NCI-H1436 treated with DMSO at 0.1 percent for 48 hours (cell line): ENCODE measurements at places on chromosomes 11 and 22.

- no peak for DNase-seq
These were observed 22.9 kb downstream of the ATG13 start for GRCh38 chr11:46640036-46640788.

- no peak for DNase-seq
These were observed 23.2 kb upstream of the UBASH3B start for GRCh38 chr11:122632181-122632824.

GRCh38 chr22:43326331-43327156 is 16.6 kb downstream of the SCUBE1 start:
- DNase-seq: no peak

DNA sequence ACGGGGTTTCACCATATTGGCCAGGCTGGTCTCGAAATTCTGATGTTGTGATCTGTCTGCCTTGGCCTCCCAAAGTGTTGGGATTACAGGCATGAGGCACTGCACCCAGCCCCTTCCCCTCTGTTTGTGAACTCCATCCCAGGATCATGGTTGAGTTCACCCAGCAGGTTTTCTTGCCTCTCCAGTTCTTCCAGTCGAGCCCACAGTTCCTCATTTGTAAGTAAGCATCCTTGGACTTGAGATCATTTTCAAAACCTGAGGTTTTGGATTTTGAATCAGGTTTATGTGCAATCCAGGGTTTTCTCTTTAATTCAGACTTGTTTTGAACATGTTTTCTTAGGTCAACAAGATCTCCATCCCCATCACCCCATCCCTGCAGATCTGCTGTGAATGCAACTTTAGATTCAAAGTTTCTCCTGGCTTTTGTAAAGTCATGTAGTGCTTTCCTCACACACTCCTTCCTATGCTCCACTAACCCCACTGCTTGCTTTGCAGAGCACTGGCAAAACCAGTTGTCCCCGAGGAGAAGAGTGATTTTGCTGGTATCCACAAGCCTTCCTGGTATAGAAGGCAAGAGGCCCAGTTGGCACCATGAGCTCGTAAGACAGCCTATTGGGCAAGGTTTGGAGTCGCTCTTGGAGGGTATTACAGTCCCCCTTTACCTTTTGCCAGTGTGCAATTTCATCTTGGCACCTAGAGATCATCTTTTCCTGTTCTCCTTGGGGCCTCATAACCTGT is 14.7 kb upstream of the VPREB1 start:
- no peak for DNase-seq

- no peak for DNase-seq
These were observed 30.9 kb downstream of the POLR3H start for GRCh38 chr22:41513391-41513790.

GRCh38 chr11:71214553-71215424 is 37.6 kb downstream of the SHANK2 start:
- DNase-seq: no peak

DNA sequence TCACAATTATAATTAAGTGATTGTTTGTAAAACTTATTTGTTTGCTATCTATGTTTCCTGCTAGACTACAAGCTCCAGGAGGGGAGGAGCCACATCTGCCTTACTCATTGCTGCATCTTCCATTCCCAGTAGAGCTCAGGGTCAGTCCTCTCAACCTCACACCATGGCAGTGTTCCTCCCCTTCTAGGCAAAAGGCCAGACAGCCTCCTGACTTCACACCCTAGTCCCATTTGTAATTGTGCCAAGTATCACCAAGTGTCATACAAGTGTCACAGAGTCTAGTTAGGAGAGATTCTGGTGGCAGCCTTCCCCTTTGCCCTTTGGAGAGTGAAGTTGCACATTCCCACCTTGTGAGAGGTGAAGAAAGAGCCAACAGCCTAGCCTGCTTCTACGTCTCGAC is 490.4 kb downstream of the INSC start:
- no peak for DNase-seq

DNA sequence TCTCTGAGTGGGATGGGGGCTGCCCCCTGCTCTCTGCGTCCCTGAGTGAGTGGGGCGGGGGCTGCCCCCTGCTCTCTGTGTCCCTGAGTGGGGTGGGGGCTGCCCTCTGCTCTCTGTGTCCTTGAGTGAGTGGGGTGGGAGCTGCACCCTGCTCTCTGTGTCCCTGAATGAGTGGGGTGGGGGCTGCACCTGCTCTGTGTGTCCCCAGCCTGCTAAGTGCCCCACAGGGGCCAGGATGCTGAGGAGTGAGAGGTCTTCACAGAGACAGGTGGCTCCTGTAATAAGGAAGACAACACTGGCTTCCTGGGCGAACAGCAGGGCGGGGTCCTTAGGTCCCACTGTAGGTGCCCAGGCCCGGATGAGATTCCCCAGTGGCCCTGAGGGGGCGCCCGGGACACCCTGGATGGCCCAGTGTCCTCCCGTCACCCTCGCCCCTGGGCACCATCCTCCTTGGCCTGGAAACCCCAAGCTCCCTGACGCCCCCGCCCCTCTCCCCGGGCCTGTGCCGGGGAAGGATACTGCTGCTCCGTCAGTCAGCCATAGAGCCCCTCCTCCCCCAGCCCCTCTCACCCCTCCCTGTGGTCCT is 3.8 kb upstream of the CCDC188 start:
- DNase-seq: no peak

DNA sequence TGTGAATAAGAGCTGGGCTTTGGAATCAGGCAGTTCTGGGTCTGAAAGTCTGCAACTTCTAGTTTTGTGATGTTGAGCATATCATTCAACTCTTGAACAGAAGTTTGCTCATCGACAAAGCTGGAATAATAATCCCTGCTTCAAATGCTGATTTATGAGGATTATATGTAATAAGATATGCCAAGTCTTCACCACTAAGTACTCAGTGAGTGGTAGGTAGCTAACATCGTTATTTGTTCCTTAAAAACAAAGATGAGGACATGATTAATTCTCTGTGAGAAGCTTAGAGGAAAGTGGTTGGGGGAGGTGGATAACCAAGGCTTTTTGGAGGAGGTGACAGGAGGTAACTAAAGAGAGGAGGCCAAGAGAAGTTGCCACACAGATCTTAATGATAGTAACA is 96.5 kb downstream of the ME3 start:
- DNase-seq: no peak

- DNase-seq: no peak
These were observed at the start of gene LTBP3 for GRCh38 chr11:65558002-65558929. TSS of gene LTBP3 (minus strand) at chr11:65558359. CDS start at chr11:65557959, 400 bp downstream.

GRCh38 chr22:32758866-32759385 is 42.6 kb upstream of the TIMP3 start:
- no peak for DNase-seq

GRCh38 chr11:1300569-1301187 is 8.8 kb downstream of the TOLLIP start:
- no peak for DNase-seq

DNA sequence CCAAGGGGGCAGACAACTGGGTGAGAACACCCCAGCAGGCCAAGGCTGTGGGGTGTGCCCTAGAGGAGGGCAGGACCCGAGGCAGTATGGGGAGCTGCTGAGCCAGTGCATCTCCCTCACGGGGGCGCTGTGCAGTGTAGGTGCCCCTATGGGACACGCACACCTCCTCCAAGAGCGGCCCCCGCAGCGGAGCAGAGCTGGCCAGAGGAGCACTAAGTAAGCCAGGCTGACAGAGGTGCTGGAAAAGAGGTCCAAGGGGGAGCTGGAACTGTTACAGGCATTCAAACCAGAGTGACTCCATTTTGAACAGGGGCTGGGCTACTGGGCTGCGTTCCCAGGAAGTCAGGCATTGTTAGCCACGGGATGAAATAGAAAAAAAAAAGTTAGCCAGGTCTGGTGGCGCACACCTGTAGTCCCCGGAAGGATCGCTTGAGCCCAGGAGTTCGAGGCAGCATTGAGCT is 41.8 kb downstream of the TST start:
- no peak for DNase-seq
